ENCODE measurements at places on chromosomes 3 and 15. TPM values are rescaled to one million over a fixed set of nuclear protein-coding genes. Genes with fewer than 3 reads are reported as not detected.

Gene ALDH1A2
- 39.8 TPM for total RNA-seq

Gene ZMYND10
- 0.19 TPM for total RNA-seq

Gene ATP8B4
- 0.29 TPM for total RNA-seq

Gene IQGAP1
- 323 TPM for total RNA-seq

Gene SLC2A2
- not detected for total RNA-seq

Gene ADAMTSL3
- total RNA-seq, result under 0.01 TPM

Gene KLHL6
- total RNA-seq, result 11.7 TPM

Gene OSTN
- total RNA-seq, result not detected

Gene RNU5B-1
- total RNA-seq, result not detected

Gene TBC1D5
- 85.3 TPM for total RNA-seq

Gene CFAP92
- total RNA-seq, result 0.48 TPM

Gene FAM81A
- not detected for total RNA-seq

Gene CFAP161
- 1.8 TPM for total RNA-seq

Gene IL20RB
- 0.33 TPM for total RNA-seq

Gene PTX3
- 395 TPM for total RNA-seq

Gene GPR62
- under 0.01 TPM for total RNA-seq

Gene CRABP1
- not detected for total RNA-seq

Gene GRK7
- total RNA-seq, result not detected

Gene MAGEL2
- total RNA-seq, result 0.33 TPM

Gene CTXN2
- not detected for total RNA-seq

Gene GREM1
- total RNA-seq, result 0.98 TPM

Gene SKOR1
- total RNA-seq, result 0.10 TPM

Gene ROBO1
- 5.3 TPM for total RNA-seq

Gene GLDN
- not detected for total RNA-seq

Gene SPINK8
- not detected for total RNA-seq

Gene CPN2
- not detected for total RNA-seq

Gene C3orf20
- total RNA-seq, result not detected

Gene SLC27A2
- 0.33 TPM for total RNA-seq

Gene CACNA2D2
- total RNA-seq, result not detected

Gene PCOLCE2
- total RNA-seq, result not detected

Gene CPNE9
- total RNA-seq, result not detected

Gene HRH1
- total RNA-seq, result 16.7 TPM

Gene HGD
- not detected for total RNA-seq
